ENCODE measurements at places on chromosomes 5 and 9. TPM values are rescaled to one million over a fixed set of nuclear protein-coding genes. Genes with fewer than 3 reads are reported as not detected.
A peak's percentile ranks its signal among the peaks of the same experiment; 100 is the strongest.

NUP155 gene
- total RNA-seq: 41.8 TPM

DNA sequence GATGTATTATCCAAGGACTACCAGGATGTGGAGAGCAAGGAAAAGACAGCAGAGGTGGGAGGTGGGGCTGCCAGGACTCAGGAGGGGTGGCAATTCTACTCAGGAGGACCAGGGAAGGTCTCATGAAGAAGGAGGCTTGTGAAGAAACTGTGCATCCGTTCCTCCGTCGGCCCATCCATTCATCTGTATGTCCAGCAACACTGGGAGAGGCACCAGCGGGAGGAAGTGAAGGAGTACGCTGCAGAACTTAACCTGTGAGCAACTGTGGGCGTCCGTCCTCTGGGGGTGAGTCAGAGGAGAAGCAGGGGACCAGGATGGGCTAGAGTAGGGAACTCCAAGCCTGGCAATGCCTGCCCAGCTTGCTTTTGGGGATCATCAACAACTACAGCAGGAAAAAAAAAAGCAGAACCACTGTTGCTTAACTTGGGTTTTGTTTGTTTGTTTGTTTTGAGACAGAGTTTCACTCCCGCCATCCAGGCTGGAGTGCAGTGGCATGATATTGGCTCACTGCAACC is 47.3 kb upstream of the NEURL1B start:
- no peak for DNase-seq

GRCh38 chr5:119267958-119268386 is 87.8 kb upstream of the TNFAIP8 start:
- DNase-seq: peak; percentile 78

GRCh38 chr9:107571148-107571547 is 81.6 kb upstream of the KLF4 start:
- no peak for DNase-seq

LCN9 gene
- not detected for total RNA-seq

FOXD4L5 gene
- 0.25 TPM for total RNA-seq

PCDHGA9 gene
- total RNA-seq: 0.09 TPM

CNTRL gene
- total RNA-seq: 81.0 TPM

DNA sequence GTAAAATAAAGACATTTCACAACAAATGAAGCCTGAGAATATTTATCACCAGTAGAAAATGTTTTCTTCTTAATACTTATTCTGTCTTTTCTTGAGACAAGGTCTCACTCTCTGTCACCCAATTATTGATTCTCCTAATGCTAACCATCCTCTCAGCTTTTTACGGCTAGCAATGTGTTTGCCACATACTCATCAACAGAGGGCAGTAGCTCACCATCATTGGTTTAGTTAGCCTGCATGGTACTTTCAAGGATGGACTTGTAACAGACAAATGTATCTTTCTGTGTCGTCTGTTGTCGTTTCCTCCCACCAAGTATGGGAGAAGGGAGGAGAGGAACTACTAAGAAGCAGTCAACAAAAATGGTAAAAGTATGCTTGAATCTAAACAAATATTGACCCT is 5.9 kb upstream of the ACO1 start:
- DNase-seq: peak; percentile 45

DNA sequence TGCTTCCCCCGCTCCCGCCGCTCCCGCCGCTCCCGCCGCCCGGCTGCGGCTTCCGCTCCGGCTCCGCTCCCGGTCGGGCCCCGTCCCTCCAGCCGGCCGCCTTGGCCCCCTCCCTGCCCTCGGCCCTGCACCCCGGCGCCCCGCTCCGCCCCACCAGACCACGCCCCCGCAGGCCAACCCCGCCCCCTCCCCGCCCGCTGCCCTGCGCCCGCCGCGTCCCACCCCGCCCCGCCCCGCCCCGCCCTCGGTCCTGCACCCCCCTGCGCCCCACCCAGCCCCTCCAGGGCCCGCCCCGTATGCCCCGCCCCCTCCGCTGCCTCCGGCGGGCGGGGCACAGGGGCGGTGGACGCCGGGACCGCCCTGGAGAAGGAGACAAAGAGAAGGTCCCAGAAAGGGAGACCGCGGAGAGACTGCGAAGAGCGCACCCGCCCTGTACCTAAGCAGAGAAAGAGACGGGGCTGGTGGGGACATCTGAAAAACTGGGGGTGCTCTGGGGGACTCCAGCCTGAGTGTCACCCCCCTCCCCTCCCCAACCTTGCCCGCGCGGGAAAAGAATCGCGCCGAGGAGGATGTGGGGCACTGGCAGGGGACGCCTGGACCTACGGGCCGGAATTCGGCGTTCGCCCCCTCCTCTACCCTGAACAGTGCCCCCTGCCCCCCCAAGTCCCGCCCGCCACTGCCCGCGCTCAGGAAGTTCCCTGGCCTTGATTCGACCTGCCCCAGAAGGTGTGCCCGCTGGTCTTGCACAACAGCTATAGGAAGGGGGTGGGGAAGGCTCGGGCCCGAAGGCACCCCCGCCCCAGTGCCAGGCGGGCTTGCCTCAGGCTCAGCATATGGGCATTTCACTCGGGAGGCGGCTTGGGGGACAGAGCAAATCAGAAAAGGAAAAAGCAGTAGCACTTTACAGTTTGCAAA is 42.8 kb upstream of the STXBP1 start:
- peak; percentile 78 for DNase-seq

DNA sequence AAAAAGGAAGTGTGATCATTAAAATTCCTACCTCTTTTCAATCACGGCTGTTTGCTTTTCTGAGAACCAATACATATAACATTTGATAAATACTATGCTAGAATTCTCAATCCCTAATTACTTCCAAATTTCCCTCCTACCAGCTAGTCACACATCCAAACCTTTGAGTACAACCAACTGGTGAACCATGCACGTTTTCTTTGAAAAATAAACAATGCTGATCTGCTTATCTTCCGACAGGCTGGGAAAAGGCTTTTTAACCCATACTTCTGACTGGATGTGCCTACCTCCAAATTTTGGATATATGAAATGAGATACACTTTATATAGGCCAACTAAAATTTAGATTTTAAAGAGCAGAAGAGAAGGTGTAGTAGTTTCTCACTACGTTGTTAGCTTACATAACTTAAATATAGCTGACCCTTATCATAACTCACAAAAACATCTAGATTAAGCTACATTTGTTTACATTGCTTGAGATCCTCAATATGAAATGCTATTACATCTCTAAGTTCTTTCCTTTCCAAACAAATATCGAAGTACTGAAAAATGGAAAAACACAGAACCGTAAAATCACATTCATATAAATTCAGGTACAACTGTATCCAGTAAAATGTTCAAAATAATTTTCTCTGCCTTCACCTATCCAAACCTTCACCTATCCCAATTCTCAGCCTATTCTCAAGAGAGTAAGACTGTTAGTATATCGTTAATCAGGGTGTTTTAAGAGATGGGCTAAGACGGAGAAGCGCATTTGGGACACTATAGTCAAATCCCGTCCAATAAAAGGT is 2.1 kb downstream of the NR3C1 start:
- DNase-seq: no peak

GRCh38 chr5:68225188-68225910 is 9.8 kb downstream of the PIK3R1 start:
- DNase-seq: no peak

DOK3 gene
- total RNA-seq: 4.0 TPM

GRCh38 chr5:111099058-111099778 is 7.1 kb downstream of the WDR36 start:
- no peak for DNase-seq

DNA sequence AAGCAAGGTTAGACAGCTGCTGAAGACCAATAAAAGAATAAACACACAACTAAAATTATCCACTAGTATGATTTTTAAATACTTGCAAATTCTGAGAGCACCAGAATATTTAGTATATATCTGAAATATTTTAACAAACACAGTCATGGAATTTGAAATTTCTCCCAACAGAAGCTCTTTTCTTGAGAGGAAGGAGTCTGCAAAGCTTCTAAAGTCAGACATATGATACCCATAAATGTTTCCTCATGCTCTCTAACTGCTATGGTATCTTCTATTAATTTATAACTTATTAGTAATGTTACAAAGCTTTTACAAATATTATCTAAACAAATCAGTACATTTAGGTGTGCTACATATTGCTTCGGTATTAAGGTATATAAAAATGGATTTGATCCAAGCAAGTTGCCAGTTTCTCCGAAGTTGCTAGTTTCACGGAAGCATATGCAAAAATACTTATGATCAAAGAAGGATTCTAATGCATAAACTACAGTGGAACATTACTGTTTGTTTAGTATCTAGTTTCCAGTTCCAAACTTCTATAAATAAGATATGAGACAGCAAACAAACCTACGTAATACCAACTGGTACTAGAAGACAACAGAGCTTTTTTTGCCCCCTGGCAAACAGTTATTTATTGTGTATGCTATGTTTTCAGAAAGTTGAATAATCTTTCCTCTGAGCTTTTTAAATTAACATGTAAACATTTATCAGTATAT is 22.0 kb downstream of the FNIP1 start:
- DNase-seq: no peak

PRRX2 gene
- total RNA-seq: 6.1 TPM

- DNase-seq: no peak
Measured at GRCh38 chr5:78547183-78547582, 101.4 kb downstream of the LHFPL2 start.

- DNase-seq: peak; percentile 7
Measured at GRCh38 chr9:112112941-112113681, 62.0 kb downstream of the SUSD1 start.

INPP5E gene
- 17.2 TPM for total RNA-seq

MYMK gene
- total RNA-seq: not detected

CNTNAP3 gene
- total RNA-seq: not detected

DMRT1 gene
- total RNA-seq: not detected

NEUROG1 gene
- not detected for total RNA-seq

DNA sequence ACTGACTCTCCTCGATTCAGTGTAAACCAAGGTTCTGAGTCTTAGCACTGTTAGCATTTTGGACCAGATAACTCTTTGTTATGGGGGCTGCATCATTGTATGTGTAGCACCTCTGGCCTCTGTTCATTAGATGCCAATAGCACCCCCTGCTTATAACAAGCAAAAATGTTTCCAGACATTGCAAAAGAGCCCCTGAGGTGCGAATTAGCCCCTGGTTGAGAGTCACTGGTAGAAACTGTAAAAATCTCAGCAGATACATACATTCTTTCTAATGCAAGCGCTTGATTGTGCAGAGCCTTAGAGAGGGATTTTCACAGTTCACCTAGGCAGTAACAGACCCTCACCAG is 2.8 kb downstream of the ADRB2 start:
- no peak for DNase-seq

- no peak for DNase-seq
Measured at GRCh38 chr5:139392324-139392677, 2.6 kb upstream of the MZB1 start.

- DNase-seq: no peak
Measured at GRCh38 chr9:113988385-113989016, 89.6 kb downstream of the AMBP start.

DNA sequence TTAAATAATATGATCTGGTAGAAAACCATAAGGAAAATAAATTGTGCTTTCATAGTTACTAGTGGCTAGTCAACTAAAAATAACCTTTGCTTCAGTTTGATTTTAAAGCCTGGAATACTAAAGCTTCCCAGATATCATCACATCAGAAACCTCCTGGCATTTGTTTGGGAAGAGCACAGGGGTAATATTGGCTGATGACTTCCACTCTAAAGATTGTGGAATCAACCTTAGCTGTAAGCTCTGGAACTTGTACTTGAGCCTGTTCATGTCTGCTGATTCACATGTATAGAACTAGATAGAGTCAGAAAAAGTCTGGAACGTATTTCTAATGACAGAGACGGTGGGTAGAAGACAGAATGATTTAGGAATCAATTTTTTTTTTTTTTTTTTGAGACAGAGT is 345.0 kb downstream of the CWC27 start:
- no peak for DNase-seq

NDUFS4 gene
- total RNA-seq: 79.9 TPM

DNA sequence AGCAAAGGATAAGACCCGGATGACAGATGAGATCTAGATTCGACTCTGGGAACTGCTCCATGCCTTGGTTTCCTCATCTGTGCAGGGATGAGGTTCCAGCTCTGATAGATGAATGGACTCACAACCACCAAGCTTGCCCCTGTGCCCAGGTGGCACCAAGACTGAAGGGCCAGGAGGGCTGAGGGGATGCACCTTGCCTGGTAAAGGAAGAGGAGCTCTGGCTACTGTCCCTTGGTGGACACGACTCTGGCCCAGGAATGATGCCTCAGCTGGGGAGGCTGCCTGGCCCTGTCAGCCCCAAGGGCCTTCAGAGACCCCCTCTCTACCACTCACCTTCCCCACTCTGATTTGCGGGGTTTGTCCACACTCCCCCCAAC is 24.9 kb upstream of the ANXA6 start:
- no peak for DNase-seq

HTR4 gene
- not detected for total RNA-seq

DNA sequence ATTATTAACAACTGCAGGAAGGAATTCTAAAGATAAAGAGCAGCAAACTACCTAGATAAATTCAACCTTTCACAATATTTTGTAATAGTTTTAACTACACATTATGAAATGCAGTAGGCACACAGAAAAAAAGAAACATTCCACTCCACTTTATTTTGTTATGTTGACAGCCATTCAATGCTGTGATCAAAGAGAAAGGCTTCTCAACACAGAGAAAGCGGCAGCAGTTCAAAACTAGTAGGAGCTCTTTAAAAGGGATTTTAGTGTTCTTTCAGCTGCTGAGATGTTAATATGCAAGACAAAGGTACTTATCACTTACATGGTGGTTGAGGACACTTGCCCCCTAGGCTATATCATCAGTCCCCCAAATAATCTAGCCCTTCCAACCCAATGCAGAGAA is 11.6 kb downstream of the CEMIP2 start:
- no peak for DNase-seq

FYB1 gene
- total RNA-seq: 131 TPM

- no peak for DNase-seq
Measured at GRCh38 chr5:59597690-59598546, 295.6 kb downstream of the PDE4D start.

DNA sequence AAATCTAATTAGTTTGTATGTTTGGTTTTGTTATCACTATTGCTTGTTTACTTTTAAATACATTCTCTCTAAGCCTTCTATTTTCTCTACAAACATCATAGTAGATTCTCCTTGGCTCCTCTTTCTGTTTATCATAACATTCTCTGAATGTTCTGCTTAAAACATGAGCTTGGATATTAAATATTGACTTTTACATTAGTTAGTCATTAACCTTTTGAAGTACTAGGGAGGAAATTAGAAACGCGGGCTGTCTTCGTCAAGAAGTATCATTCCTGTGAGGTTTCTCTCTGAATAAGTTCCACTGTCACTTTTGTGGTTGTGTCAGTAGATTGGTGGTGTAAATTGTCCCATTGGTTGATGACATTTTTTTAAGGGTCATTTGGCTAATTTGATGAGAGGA is 821.5 kb downstream of the EFNA5 start:
- no peak for DNase-seq

IFNA21 gene
- total RNA-seq: not detected

TAF11L11 gene
- total RNA-seq: not detected
